ENCODE measurements at places on chromosomes 5 and 9.

DNA sequence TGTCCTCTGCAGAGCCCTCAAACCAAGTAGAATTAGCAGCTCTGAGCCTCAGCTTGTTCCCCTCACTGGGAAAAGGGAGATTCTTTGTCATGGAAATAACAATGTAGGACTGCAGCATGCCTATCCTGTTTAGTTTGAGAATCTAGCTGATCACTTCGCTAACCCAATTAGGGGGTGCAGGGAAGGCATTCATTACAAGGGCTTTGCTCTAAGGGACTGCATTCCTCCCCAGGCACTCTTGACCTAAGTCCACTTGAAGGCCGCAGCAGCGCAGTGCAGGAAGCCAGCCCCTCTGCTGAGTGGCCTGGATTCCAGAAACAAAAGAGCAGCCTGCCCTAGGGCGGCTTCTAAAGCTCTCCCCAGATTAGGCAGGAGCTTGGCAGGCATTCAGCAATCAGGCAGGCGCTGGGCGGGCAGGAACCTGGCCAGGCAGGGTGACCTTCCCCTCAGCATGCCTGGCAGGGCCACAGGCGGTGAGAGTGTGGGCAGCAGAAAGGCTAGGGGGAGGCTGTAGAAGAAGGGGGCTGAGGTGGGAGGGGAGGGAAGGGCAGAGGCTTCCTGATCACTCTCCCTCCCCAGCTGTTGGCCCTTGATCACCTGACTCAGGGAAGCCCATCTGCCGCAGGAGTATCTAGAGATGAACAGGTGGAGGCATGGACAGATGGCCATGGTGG is 24.8 kb downstream of the CCNJL start:
- DNase-seq, result peak; percentile 54

DNA sequence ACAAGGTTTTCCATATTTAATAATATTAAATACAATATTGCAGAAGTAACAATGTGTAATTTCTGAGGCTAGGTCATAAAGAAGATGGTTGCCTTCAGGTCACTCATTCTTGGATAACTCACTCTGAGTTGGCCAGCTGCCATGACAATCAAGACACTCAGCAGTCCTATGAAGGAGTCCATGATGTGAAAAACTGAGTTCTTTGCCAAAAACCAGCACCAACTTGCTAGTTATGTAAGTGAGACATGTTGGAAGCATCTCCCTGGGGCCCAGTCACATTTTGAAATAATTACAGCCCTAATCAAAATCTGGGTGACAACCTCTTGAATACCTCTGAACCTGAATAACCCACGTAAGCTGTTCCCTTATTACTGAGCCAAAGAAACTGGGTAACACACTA is 453.2 kb downstream of the CDH18 start:
- DNase-seq, result no peak

DNA sequence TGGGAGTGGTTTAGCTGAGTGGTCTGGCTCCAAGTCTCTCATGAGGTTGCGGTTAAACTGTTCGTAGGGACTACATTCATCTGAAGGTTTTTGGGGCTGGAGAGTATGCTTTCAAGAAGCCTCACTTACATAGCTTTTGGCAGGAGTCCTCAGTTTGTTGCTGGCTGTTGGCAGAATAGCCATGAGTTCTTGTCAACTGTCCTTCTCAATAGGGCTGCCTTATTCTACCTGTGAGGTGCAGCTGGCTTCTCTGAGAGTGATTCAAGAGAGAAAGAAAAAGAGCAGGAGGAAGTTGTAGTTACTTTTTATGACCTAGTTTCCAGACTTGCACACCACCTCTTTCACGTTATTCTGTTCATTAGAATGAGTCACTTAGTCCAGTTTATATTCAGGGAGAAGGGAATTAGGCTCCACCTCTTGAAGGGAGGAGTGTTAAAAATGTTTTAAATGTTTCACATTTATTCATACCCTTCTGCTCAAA is 33.2 kb downstream of the YTHDC2 start:
- DNase-seq, result peak; percentile 80

GRCh38 chr9:85742597-85742936 is 813 bp upstream of the AGTPBP1 start:
- DNase-seq, result peak; percentile 44

DNA sequence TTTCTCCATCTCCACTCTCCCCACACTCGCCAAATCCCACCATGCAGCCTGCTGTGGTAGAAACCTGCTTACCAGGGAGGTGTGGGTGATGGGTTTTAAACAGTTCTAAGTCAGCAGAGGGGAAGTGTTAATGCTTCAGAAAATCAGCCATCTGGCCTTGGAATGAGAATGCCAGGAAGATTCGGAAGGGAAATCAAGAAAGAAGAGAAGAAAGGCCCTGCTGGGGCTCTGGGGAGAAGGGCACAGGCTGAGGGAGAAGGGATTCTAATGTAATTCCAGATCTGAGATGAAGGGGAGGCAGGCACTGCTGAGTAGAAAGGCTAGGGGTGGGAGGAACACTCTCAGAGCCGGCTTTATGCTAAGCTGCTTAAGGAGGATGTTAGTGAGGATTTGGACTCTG is 434.7 kb upstream of the DMAC1 start:
- DNase-seq, result no peak
